Dermis microvascular lymphatic vessel endothelial cell (primary cell): ENCODE measurements at places on chromosomes 13 and 19.
A peak's percentile ranks its signal among the peaks of the same experiment; 100 is the strongest.

DNA sequence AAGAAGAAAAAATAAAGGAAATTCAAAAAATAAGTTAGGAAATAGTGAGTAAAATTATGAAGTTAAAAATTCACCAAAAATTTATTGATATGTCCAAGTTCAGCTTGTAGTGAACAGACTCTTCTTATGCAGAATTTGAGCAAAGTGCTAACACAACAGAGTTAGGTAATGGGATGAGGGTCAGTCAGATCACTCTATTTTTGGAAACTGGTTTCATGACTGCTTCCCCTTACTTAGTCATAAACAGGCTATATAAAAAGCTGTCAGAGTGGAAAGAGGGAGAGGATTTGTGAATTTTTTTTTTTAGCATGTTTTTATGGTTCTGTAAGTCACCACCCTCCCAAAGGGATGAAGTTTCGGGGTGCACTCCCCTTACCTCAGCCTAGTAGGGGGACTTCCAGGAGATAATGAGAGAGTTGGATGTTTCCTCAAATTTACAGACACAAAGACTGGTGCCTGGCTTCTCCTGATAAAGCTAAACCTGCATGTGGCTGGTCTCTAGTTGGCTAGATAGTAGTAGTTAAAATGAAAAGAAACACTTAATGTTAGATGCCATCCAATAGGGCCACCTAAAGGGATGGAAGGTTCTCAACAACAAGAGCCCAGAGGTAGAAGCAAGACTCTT is 4.5 kb downstream of the CPB2 start:
- peak; percentile 16 for DNase-seq

- no peak for DNase-seq
These were observed 1115.5 kb upstream of the SLC10A2 start for GRCh38 chr13:104181526-104182231.

GRCh38 chr19:46862974-46863632 is 2.3 kb downstream of the ARHGAP35 start:
- no peak for DNase-seq

DNA sequence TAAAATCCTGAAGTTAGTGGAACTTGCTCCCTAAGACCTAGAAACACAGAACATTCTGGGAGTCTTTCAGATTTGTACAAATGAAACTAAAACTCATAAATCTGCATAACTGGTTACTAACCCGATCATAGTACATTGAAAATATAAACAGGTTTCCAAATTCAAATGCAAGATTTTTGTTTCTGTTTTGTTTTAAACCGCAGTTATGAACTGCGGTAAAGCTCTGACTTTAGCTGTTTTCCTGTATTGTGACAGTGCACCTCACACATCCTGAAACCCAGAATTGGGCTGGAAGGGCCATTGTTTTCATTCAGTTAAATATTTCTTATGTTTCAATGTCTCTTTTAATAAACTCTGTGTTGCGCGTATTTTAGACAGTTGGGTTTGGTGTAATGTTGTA is 204.7 kb downstream of the SHISA2 start:
- no peak for DNase-seq
